ENCODE measurements at places on chromosomes 1 and 21. TPM values are rescaled to one million over a fixed set of nuclear protein-coding genes. Genes with fewer than 3 reads are reported as not detected.

Gene RGL1
- 45.2 TPM for polyA plus RNA-seq

Gene UBL4B
- not detected for polyA plus RNA-seq

Gene ZBTB7B
- 45.1 TPM for polyA plus RNA-seq

Gene BCL2L15
- polyA plus RNA-seq: 22.8 TPM

Gene SLC2A5
- polyA plus RNA-seq: 87.3 TPM

Gene MAN1C1
- 21.2 TPM for polyA plus RNA-seq

Gene S100A7
- polyA plus RNA-seq: not detected

Gene EPHA8
- 0.57 TPM for polyA plus RNA-seq

Gene C1orf116
- 45.7 TPM for polyA plus RNA-seq

Gene HLX
- 15.9 TPM for polyA plus RNA-seq

Gene RBP7
- 3.3 TPM for polyA plus RNA-seq

Gene AMY2B
- polyA plus RNA-seq: 32.3 TPM

Gene CIART
- 3.4 TPM for polyA plus RNA-seq

Gene DIO1
- polyA plus RNA-seq: 0.58 TPM

Gene TEDDM1
- 0.09 TPM for polyA plus RNA-seq

Gene OSCP1
- polyA plus RNA-seq: 6.5 TPM

Gene KRTAP19-2
- not detected for polyA plus RNA-seq

Gene MCOLN2
- 3.2 TPM for polyA plus RNA-seq

Gene REN
- polyA plus RNA-seq: 4.2 TPM

Gene ABCA4
- polyA plus RNA-seq: 5.3 TPM

Gene SH2D1B
- 2.1 TPM for polyA plus RNA-seq

Gene HEYL
- 6.4 TPM for polyA plus RNA-seq

Gene LCE1C
- not detected for polyA plus RNA-seq

Gene C1QC
- polyA plus RNA-seq: 79.1 TPM

Gene LEFTY2
- 0.25 TPM for polyA plus RNA-seq

Gene IBA57
- polyA plus RNA-seq: 9.2 TPM

Gene NPHS2
- polyA plus RNA-seq: not detected

Gene FALEC
- 0.31 TPM for polyA plus RNA-seq
